ENCODE measurements at places on chromosomes 2 and 18.

DNA sequence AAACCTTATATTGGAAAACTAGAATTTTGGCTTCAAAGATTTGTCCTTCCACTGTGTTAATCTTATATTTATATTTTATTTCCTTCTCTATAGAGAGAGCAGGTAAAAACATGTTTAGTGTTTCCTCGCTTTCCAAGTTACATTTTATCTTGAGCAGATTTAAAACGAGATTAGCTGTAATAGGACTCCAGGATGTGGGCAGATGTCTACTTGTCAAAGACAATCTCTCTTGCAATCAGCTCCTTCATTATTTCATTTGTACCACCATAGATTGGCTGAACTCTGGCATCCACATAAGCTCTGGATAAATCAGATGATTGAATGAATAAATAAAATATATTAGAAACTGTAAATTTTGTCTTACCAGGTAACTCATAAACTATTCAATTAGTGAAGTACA, 17.5 kb upstream of the KANSL1L start:
- DNase-seq: no peak

DNA sequence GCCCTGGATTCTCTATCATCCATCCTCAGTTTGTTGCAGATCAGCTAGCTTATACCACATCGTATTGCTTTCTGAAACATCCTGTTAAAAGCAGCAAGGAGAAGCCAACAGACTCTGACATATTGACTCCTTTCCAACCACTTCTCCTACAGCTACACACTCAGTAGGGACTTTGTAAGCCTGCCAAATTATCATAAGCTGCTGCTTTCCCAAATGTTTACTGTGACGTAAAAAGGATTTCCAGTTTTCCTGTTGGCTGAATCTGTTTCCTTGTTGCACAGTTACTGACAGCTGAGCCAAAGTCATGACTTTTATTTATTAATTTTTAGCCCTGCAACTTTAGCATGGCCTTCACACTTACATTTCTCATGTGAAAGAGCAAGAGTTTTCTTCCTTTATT, 294.3 kb downstream of the KCNJ3 start:
- DNase-seq: no peak

- DNase-seq: no peak
These were observed 343.9 kb downstream of the DYSF start for GRCh38 chr2:71797035-71797810.

DNA sequence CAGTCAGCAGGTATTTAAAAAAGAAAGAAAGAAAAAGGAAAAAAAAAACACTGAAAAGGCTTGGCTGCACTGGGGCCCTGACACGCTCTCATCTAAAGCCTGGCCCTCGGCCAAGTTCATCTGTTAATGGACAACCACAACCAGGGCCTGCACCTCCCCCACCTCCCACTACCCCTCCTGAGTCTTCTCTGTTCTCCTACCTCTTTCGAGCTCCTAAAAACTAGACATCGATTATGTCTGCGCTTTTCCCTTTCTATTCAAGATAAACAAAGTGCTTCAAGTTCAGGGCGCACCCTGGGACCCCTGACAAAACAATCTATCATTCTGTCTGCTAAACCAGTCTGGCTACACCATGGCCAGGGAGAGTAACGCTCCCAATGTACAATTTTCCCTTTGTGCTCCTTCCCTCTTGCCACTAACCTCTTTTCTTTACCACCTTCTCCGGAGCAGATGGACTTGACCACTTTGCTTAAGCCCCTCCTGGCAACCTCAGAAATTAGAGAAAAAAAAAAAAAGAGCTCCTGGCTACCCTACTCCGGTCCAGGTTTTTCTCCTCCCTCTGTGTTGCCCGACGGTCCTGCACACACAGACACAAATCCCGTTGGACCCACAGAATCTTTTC, 22.7 kb downstream of the BCL11A start:
- no peak for DNase-seq

GRCh38 chr2:184793176-184793575, 194.8 kb downstream of the ZNF804A start:
- DNase-seq: no peak

GRCh38 chr2:32166115-32166574, 481 bp downstream of the SLC30A6 start:
- no peak for DNase-seq

DNA sequence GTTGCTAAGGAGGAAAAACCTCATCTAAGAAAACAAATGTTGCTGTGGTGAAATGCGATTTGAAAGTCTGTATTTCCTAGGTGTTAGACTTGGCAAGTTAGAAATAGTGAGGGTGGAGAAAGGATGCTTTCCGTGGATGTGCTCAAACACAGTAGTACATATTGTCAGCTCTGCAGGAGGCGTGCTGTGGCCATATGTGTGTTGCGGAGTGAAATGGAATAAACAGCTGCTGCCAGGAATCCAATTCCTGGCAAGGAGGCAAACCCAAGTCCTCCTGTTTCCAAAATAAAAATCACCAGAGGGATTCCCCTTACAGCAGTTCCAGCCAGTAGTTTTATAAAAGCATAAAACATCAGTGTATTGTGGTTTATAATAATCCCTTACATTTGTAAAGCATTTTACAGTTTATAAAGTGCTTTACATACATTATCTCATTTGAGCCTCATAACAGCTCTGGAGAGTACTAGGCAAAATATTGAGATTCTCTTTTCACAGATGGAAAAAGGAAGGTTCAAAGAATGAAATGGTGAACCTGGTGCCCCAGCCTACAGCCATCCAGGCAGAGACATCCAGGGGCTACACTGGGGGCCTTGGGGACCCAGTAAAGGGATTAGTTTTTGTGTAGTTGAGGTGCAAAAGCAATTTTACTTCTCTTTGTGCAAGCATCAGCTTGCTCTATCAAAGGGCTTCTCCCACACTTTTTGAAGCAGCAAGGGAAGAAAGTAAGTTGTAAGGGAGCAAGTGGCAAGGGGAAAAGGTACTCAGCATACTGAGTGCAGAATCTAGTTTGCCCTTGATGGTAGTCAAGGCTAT, 206.0 kb downstream of the AGPS start:
- no peak for DNase-seq

DNA sequence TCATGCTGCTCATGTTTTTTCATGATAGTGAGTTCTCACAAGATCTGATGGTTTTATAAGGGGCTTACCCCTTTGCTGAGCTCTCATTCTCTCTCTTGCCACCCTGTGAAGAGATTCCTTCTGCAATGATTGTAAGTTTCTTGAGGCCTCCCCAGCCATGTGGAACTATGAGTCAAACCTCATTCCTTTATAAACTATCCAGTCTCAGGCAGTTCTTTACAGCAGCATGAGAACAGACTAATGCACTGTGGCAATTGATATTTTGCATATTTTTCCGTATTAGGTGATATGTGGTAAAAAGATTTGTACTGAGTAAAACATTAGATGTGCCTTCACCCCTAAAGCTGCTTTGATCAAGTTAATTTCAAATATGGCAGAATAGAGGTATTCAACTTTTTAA, 48.8 kb downstream of the RAB27B start:
- DNase-seq: no peak

DNA sequence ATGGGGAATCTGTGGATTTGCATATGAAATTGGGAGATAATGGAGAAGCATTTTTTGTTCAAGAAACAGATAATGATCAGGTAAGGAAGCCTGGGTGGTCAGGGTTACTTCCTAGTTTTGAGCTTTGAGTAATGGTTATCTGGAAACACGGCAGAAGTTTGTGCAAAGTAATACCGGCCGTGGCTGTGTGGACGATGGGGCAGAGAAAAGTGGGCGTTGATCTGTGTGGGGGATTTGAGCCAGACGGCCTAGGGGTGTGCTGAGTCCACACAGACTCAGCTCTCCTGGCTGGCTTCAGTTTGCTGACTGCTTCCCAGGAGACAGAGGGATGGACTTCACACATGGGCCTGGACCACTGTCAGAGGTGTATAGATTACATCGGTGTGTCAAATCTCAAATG, 21.3 kb downstream of the LPIN1 start:
- DNase-seq: no peak

GRCh38 chr2:98142106-98142791, 55.3 kb downstream of the VWA3B start:
- no peak for DNase-seq

DNA sequence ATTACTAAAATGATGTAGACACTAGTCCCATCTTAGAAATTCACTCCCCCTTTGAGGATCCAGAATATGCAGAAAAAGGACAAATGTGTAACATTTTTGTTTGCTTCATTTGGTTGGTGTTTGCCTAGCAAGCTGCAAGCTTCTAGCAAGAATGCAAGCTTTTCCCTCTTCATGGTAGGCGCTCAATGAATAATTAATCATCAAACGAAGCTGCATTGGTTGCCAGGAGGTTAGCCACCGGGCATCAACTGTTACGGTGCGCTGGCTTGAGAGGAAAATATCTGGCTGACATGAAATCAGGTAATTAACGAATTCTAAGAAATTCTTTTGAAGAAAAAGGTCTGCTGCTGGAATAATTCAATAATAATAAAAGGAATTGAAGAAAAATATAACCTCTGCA, 341.0 kb upstream of the KYNU start:
- DNase-seq: no peak

DNA sequence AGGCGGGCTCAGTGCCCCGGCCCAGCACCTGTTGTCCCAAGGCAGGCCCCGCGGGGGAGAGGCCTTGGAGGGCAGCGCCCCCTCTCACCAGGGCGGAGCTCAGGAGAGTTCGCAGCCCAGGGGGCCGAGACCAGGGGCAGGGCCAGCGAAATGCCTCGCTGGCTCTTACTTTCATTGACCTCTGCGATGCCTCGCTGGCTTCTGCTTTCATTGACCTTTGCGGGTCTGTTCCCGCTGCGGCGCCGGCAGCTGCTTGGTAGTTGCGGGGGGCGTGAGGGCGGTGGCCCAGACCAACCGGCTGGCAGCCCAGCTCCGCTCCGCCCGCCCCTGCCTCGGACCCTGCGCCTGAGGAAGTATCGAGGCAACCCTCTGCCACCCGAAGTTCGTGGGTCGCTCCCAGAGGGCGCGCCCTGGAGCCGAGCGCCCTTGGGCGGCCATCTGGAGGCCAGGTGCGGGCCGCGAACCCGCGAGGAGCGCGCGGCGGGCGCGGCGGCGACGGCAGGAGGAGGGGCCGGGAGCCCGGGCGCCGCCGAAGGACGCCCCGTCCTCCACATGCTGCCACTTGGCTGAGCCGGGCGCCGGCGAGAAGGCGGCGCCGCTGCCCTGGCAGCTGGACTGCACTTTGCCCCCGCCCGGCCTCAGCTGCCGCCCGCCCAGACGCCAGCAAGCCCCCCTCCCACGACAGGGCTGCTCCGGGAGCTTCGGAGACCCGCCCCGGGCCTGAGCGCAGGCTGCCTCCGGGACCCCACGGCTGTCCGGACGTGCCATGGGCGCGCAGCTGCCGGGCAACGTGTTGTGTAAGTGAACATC, 118.0 kb upstream of the MSTN start:
- no peak for DNase-seq

DNA sequence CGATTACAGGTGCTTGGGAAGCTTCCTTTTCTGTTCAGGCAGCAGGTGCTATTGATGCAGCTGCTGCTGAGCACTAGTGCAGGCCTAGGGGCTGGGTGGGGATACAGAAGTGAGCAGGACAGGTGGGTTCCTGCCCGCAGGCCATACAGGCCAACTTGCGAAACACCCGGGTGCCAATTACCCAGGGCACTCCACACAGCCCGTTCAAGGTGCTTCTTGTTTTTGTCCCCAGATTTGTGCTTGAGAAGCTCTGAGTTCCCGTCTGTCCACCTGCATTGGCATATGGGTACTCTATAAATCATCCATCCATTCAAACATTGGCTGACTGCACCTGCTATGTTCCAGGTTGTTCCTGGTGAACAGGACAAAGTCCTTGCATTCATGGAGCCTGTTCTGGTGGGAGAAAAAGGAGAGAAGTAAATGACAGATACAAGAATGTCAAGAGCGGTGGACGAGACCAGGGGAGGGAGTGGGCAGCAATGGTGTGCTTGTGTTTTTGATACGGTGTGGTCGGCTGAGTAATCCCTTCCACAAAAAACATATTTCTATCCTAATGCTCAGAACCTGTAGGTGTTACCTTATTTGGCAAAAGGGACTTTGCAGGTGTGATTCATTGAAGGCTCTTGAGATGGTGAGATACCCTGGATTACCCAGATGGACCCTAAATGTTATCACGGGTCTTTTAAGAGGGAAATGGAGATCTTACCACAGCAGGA, 31.4 kb downstream of the SH3BP4 start:
- no peak for DNase-seq

GRCh38 chr2:19474128-19474527, 115.7 kb upstream of the OSR1 start:
- DNase-seq: no peak

DNA sequence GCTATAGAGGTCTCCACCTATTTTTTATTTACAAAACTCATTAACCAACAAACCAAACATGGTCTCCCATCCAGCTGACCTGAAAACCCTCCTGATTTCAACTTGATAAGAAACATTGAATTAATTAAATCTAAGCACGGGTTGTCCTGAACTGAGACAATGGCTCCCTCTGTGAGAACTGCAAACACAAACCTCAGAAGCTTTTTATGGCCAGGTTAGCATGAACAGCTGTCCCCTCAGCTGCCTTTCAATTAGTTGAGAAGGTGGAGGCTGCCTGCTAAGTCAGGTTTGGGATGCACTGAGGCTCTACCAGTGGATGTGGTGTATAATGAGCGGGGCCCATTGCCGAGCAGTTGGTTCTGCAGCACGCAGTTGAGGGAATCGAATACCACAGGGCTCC, 258.5 kb upstream of the DDX18 start:
- no peak for DNase-seq

- no peak for DNase-seq
These were observed 304.4 kb downstream of the GULP1 start for GRCh38 chr2:188596054-188596453.

GRCh38 chr18:22999212-22999611, 66.1 kb downstream of the RBBP8 start:
- DNase-seq: no peak

DNA sequence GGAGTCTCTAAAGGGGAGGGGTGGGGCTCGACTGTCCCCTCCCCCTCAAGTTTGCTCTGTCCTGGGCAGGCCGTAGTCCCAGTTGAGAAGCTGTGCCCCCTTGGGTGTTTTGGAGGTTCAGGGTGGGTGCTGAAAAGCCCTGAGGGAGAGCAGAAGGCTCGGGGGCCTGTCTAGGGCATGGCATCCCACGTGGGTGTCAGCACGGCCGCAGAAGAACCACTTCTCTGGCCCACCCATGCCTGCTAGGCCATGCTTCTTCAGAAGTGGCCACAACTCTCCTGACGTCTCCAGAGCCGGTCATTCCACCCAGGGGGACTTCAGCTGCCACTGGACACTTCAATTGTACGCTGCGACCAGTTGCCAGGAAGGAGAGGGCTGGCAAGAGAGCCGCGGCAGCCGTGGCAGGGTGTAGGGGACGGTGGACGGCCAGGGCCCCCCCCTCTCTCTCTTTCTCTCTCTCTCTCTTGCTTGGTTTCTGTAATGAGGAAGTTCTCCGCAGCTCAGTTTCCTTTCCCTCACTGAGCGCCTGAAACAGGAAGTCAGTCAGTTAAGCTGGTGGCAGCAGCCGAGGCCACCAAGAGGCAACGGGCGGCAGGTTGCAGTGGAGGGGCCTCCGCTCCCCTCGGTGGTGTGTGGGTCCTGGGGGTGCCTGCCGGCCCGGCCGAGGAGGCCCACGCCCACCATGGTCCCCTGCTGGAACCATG, at the start of gene INPP5D:
TSS of gene INPP5D (plus strand) at position 546 of the 704 bp plus-strand sequence. CDS start at position 683, 137 bp downstream.
- no peak for DNase-seq

Measured in cortex of kidney (tissue), 1 donor.